Vein endothelial cell (primary cell): ENCODE measurements at places on chromosomes 7 and 10. TPM values are rescaled to one million over a fixed set of nuclear protein-coding genes. Genes with fewer than 3 reads are reported as not detected.

Gene MYOZ1
- not detected in 2 replicates for total RNA-seq

Gene EIF4H
- 359 and 382 TPM in 2 replicates for total RNA-seq

Gene GTF2IRD2
- total RNA-seq: 4.6 and 7.5 TPM in 2 replicates

Gene ELN
- 0.29 and 22.5 TPM in 2 replicates for total RNA-seq
